ENCODE measurements at places on chromosomes 4 and X.

- peak; percentile 87 for DNase-seq
These were observed 5.1 kb downstream of the FBXL5 start for GRCh38 chr4:15649914-15650545.

GRCh38 chr4:188603646-188604045 is 464.4 kb downstream of the TRIML1 start:
- no peak for DNase-seq

- peak; percentile 59 for DNase-seq
These were observed 11.2 kb upstream of the TFDP3 start for GRCh38 chrX:133229361-133229760.

- no peak for DNase-seq
These were observed 27.7 kb upstream of the SFRP2 start for GRCh38 chr4:153816542-153816941.

DNA sequence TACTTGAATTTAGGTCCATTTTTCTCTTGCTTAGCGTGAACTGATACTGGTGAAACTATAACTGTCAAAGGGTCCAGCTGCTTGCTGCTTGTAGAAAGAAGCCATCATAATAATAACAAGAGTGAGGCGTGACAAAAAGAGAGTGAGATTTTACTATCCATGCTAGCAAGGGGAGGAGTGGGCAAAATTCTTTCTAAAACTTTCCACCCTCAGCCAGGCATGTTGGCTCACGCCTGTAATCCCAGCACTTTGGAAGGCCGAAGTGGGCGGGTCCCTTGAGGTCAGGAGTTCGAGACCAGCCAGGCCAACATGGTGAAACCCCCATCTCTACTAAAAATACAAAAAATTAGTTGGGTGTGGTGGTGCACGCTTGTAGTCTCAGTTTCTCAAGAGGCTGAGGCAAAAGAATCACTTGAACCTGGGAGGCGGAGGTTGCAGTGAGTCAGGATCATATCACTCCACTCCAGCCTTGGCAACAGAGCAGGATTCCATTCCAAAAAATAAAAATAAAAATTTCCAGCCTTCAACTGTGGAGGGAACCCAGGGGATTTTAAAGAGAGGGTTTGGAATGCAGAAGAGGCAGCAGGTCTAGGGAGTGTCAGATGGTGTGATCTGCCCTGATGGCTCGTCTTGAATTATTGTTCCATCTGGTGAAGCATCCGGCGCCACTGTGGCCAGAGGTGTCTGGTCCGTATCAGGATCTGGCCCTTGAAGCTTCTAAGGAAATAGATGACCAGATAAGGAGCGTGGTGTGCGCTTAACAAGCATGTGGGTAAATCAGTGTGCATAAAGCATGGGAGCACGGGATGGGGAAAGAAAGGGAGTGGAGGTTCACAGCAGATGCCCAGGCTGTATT is 51.8 kb downstream of the LRP2BP start:
- no peak for DNase-seq

DNA sequence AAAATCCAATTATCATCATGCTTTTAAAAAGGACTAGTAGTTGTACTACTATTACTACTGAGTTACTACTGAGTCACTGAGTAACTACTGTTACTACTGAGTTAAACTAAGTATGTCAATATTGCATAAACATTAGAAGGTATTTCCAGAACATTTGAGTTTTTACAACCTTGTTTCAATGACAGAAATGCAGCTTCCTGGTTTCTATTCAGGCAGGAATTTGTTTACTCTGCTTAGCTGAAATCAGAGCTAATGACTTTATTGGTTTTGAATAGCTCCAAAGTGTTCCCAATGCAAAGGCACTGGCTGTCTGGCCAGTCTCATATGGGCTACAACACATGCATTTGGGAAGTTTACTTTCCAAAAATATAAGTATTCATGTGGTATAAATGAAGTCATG is 12.0 kb downstream of the RPS6KA6 start:
- DNase-seq, result no peak

DNA sequence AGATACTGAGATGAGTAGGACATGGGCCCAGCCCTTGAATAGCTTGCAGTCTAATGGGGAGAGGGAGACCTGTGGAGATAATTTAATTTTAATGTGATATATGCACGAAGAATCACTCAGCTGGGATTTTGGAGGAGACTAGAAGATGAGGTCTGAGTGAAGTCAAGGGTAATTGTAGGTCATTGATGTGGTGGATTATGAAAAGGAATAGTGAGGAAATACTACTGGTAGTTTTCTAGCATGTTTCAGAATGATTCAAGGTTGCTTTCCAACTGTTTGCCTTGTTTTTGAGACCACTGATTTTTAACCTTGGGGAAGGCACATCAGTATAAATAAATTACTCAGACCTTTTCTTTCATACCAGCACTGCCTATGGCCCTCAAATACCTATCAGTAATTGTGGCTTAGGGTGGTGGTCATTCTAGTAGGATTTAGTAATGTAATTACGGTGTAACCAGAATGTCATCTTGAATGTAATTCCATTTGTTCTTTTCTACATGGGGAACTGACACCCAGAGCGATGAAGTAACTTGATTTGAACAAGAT is 25.6 kb downstream of the PTTG2 start:
- DNase-seq, result no peak

DNA sequence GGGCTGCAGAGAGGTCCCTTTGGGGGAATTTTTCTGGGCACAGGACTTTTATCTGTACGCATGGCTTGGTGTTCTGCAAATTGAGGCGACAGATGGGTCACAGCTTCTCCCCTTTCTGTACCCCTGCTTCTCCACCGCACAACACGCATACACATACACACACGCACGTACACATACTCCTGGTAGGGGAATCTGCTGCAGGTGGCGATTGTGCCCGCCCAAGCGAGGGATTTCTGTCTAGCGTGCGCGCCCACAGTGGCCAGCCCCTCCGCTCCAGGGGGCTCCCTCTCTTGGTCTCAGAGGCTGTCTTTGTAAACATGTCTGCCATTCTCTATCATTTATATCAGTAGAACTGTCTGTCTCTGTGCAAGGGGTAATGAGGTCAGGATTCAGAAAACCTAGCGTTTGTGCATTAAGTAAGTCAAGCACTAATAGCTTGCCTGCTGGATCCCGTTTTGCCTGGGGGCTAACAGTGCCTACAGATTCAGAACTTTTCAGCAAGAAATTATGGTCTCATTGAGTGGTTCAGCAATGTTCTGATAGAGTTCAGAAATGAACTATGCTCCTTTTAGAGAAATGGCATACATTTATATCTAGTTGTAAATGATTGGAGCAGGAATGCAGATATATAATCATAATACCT is 2.2 kb downstream of the GRID2 start:
- no peak for DNase-seq

DNA sequence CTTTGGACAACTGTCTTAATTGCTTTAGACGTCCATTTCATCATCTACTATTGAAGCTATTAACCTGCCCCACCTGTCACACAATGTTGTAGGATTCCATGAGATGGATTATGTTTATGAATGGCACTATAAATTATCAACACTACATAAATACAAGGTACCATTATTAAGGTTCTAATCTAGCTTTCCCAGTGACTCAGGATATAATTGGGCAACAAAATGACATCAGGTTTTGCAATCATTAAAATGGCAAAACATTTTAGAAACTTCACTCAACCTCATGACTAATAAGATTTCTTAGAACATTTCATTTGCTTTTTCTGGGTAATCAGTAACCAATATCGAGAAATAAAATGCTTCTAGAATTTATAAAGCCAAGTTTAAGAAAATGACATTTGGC is 9.2 kb downstream of the HOPX start:
- DNase-seq, result no peak

GRCh38 chr4:124445071-124445470 is 267.5 kb downstream of the ANKRD50 start:
- DNase-seq, result no peak

- no peak for DNase-seq
These were observed 112.9 kb upstream of the NOCT start for GRCh38 chr4:138902705-138903104.

- DNase-seq, result no peak
These were observed 23.1 kb downstream of the COL4A6 start for GRCh38 chrX:108415146-108415545.

DNA sequence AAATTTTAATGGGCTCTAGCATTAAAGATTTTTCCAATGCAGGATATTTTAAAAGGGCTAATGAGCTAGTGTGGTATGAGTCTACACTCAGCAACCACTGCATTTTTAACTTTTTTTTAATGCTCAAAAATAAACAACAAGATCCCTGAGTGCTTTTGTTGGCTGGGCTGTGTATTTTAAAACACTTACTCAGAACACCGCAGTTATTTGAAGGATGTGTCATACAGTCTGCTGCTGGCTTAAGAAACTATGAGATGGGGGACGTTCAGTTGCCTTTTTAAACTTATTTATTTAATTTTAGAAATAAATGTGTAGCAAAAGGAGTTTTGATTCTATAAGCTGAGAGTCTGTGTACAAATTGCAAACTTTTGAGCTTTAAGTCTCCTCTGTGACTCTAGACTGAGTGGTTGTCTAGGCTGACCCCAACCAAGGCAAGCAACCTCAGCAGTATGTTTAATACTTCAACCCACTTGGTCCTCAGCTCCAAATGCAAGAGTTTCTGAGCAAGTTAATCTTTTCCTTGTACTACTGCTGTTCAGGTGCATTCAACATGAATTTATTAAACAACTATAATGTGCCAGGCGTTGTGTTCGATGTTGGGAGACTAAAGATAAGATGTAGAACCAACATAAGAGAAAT is 278.6 kb upstream of the DIPK2B start:
- DNase-seq, result no peak

DNA sequence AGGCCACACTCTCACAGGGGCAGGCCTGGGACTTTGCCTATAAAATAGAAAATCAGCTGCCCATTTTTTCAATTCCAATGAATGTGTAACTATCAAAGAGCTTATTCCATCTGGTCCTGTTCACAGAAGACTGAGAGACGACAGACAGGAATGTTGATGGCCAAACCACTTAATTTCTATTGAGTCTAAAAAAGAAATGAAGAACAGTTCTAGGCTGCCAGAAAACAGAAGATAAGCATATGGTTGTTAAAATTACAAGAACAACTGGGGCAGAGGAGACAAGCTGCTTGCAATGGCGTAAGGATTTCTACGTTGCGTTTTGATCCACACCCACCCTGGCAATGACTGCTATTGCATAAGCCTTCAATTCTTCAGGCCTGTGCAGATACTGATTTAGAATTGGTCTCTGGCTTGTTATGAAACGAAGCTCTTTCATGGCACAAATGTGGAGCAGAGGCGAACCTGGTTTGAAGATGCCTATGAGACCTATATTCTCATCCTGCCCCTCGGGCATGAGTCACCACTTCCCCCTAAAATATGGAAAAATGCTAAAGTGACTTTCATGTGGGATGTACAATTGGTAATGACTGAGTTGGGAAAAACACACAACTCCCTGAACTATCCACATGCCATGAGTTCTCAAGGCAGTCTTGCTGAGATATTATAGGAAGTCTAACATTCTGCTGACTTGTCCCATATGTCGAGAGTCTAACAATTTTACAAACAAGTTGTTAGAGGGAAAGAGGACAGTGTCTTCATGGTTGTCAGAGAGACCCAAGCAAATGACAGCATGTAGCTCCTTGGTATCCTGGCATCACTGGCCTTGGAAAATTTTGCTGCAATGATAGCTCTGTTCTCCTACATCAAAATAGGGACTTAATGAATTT is 37.9 kb upstream of the SORBS2 start:
- DNase-seq, result no peak

DNA sequence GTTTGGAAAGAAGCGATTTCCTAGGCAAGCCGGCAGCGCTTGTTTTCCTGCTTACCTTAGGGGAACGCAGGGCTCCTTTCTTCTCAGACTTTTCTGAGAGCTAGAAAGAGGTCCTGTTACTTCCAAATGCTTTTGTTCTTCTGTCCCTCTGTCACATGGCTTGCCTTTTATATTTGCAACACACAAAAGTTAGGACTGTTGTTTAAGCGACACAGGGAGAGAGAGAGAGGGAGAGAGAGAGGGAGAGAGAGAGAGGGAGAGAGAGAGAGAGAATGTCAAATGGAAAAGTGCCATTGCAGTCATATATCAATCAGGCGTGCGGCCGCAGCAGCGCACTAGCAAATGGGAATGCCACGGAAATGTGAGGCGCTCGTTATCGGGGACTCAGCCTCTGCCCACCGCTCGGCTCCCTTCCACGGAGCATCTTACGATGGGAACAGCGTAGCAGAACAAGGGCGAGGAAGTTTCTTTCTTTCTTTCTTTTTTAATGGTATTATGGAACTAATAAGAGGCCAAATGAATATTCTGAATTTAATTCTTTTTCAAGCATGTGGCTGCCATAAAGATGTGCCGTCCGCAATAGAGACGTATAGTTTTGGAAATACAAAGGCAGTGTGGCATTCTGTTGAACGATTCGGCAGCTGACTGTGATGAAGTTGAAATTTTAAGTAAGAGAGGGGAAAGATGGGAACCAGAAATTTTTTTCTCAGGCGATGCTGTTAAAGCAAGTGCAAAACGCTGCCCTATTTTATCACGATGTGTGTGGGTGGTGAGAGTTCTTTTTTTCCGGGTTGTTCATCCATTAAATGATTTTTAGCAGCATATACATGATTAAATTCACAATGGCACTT is at the start of gene NDP:
Gene NDP (minus strand): TSS at position 142 of the 851 bp plus-strand sequence. CDS start 14,745 bp downstream, outside the sequence.
- no peak for DNase-seq

- no peak for DNase-seq
These were observed 107.5 kb downstream of the EGF start for GRCh38 chr4:110020139-110020538.

- no peak for DNase-seq
These were observed 22.7 kb downstream of the PSAPL1 start for GRCh38 chr4:7411896-7412553.

DNA sequence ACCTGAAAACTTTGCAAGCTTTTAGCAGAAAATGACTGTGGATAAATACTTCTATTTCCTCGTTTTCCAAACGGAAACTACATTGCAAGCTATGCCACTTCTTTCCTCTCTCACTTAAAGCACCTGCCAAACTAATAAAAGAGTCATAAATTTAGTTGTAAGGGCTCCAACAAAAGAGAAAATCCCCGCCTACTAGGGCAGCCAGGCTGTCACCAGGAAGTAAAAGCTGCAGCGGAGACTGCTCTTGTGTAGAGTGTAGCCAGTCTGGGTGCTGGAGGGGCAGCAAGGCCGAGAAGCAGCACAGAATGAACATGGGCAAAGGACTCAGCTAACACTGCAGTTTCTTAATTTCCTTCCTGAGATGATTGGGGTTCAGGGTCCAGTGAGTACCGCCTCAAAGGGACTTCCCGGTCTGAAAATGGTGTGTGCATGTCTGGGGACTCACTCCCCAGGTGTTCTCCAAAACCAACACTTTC is 89.3 kb upstream of the MAML3 start:
- DNase-seq, result no peak

GRCh38 chrX:138691186-138691585 is 20.3 kb downstream of the FGF13 start:
- DNase-seq, result peak; percentile 73

GRCh38 chr4:165207016-165207430 is 338 bp upstream of the KLHL2 start:
- DNase-seq, result peak; percentile 12

- no peak for DNase-seq
These were observed 14.0 kb downstream of the APOOL start for GRCh38 chrX:85017721-85018120.
